ENCODE measurements at places on chromosomes 5 and 9.

- no peaks in the 10 kb centered on the region for H3K27me3 ChIP-seq
- H3K4me1 ChIP-seq, result peaks cover 4% of the 10 kb centered on the region
- no peak overlapping the region for H3K27ac ChIP-seq
- H3K36me3 ChIP-seq, result no peaks in the 10 kb centered on the region
- no peak overlapping the region for H3K4me3 ChIP-seq
These were observed 168.9 kb downstream of the ERCC6L2 start for GRCh38 chr9:96044401-96044800.

DNA sequence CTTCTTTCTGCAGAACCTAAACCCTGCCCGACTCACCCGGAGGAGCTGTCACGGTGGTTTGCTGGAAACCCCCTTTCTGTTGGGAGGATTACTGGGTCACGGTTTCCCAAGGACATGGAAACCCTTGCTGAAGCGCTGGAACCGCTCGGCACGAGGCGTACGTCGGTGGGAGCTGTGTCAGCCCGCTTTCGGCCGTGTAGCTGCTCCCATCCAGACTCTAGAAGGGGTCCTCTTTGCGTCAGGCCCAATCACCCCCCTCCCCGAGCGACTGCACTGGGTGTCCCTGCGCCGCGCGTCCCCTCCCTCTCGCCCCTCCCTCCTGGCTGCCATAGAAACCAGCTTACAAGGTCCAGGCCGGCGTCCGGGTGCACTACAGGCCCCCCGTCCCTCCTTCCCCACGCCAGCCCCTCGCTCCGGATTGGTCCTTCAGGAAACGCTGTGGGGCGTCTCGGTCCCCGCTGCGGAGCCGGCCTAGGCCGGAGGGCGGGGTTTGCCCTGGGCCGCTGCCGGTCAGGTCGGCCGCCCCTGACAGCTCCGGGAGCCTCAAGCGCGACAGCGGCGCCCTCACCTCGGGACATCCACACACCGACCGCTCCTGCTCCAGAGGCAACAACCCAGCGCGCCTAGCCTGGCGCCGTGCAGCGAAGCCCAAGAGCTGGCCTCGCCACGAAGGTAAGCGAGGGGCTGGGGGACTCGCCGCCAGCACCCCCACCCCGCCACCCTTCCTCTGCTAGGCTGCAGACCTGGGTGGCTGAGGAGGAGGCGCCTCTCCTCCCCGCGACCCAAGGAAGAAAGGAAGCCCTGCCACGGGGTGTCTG, at the start of gene NIM1K:
TSS of gene NIM1K (plus strand) at position 486 of the 818 bp plus-strand sequence. CDS start 53,551 bp downstream, outside the sequence.
- no peak within 1 kb of the TSS for H3K27ac ChIP-seq
- no peaks in the 10 kb centered on the region for H3K36me3 ChIP-seq
- H3K4me1 ChIP-seq, result no peaks in the 10 kb centered on the region
- peak within 1 kb of the TSS; percentile 68 for H3K4me3 ChIP-seq

GRCh38 chr9:86731511-86732063, 215.7 kb downstream of the GAS1 start:
- H3K36me3 ChIP-seq, result no peaks in the 10 kb centered on the region
- DNase-seq, result no peak
- H3K4me3 ChIP-seq, result no peak overlapping the region
- no peaks in the 10 kb centered on the region for H3K4me1 ChIP-seq
- H3K27ac ChIP-seq, result no peak overlapping the region

GRCh38 chr9:134272302-134273023, 53.8 kb upstream of the RXRA start:
- H3K4me3 ChIP-seq, result no peak overlapping the region
- DNase-seq, result no peak
- H3K4me1 ChIP-seq, result no peaks in the 10 kb centered on the region
- H3K36me3 ChIP-seq, result no peaks in the 10 kb centered on the region
- H3K27ac ChIP-seq, result no peak overlapping the region
- no peaks in the 10 kb centered on the region for H3K27me3 ChIP-seq

DNA sequence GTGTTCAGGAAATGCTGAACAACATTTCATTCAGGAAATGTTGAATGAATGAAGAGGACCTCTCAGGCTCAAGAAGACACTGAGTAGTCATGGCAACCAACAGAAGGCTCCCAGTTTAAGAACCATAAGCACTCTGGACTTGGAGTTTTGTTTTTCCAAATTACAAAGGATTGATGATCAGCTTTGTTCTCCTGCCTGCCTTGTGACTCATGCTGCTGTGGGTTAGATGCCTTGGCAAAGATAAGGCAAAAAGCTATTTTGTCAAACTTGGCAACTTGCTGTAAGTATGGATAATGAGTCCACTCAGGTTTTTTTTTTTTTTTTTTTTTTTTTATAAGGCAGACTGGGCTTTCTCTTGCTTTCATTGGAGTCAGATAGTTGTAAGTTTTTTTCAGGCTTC, 365.0 kb downstream of the TMEM232 start:
- no peaks in the 10 kb centered on the region for H3K4me1 ChIP-seq
- no peak overlapping the region for H3K4me3 ChIP-seq
- no peak for DNase-seq
- no peak overlapping the region for H3K27ac ChIP-seq
- no peaks in the 10 kb centered on the region for H3K36me3 ChIP-seq

- no peak for DNase-seq
- no peak overlapping the region for H3K27ac ChIP-seq
- H3K27me3 ChIP-seq, result no peaks in the 10 kb centered on the region
- H3K36me3 ChIP-seq, result no peaks in the 10 kb centered on the region
- peaks cover 4% of the 10 kb centered on the region for H3K4me1 ChIP-seq
These were observed 241.5 kb downstream of the AUH start for GRCh38 chr9:91120200-91120599.

- H3K4me1 ChIP-seq, result no peaks in the 10 kb centered on the region
- no peaks in the 10 kb centered on the region for H3K27me3 ChIP-seq
- no peak overlapping the region for H3K4me3 ChIP-seq
- H3K27ac ChIP-seq, result no peak overlapping the region
- no peak for DNase-seq
These were observed 200.3 kb downstream of the TRPM3 start for GRCh38 chr9:70921136-70921535.

DNA sequence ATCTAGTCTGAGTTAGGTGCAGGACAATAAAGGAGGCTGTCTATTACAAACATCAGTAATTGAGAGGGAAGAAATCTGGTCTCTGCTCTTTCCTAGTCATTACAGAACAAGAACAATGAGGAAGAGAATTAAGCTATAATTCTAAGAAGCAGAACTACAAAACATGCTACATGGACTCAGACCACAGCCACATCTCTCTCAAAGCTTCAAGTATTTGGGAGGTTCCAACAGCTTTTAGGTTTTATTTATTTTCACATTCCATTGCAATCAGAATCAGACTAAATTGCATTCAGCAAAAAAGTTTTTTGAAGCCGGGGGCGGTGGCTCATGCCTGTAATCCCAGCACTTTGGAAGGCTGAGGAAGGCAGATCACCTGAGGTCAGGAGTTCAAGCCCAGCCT, 1.1 kb upstream of the GRPEL2 start:
- no peak overlapping the region for H3K4me3 ChIP-seq
- peak overlapping the region; percentile 74 for H3K27ac ChIP-seq
- DNase-seq, result no peak
- H3K36me3 ChIP-seq, result no peaks in the 10 kb centered on the region
- peaks cover 45% of the 10 kb centered on the region for H3K4me1 ChIP-seq
- H3K27me3 ChIP-seq, result no peaks in the 10 kb centered on the region

- no peaks in the 10 kb centered on the region for H3K36me3 ChIP-seq
- H3K27me3 ChIP-seq, result no peaks in the 10 kb centered on the region
- H3K4me3 ChIP-seq, result no peak overlapping the region
- no peak for DNase-seq
- H3K27ac ChIP-seq, result no peak overlapping the region
These were observed 173.5 kb downstream of the GLIS3 start for GRCh38 chr9:4126184-4126865.

- no peaks in the 10 kb centered on the region for H3K4me1 ChIP-seq
- no peak overlapping the region for H3K27ac ChIP-seq
- no peaks in the 10 kb centered on the region for H3K36me3 ChIP-seq
- H3K4me3 ChIP-seq, result no peak overlapping the region
- peaks cover 25% of the 10 kb centered on the region for H3K27me3 ChIP-seq
- DNase-seq, result no peak
These were observed 155.9 kb upstream of the COL5A1 start for GRCh38 chr9:134485653-134486052.

DNA sequence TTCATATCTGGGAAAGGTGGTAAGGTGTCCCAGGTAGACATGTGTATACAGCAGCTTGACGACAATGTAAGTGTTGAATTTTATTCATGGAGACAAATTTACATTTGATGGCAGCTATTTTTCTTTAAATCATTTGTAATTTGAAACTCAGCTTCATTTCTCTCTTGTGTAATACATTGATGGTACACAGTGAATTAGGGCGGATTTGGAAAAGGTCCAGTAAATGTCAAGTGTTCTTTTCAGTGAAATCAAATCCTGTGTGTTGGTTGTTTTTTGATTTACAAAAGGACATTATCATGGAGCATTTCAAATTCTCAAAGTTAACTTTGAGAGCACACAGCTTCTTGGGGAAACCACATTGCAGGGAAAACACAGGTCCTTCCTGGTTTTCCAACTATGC, 30.0 kb upstream of the PCSK1 start:
- DNase-seq, result no peak
- no peaks in the 10 kb centered on the region for H3K27me3 ChIP-seq
- no peak overlapping the region for H3K27ac ChIP-seq
- no peaks in the 10 kb centered on the region for H3K4me1 ChIP-seq
- H3K4me3 ChIP-seq, result no peak overlapping the region

DNA sequence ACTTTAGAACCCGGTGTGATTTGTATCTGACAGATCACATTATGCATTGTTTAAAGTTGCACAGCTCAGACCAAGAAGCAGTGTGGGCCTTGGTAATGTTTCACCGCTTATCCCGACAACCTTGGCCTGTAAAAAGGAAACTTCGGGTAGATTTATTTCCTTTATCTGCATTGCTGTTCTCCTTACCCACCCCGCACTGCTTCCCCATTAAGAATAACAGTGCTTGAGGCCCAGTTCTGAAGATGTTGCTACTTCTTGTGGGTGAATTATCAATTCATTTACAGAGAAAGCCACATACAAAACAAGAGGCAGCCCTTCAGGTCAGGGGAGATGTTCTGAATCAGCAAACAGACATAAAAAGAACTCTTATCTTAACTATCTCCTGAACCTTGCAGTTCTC, 8.4 kb downstream of the SMARCA2 start:
- no peaks in the 10 kb centered on the region for H3K27me3 ChIP-seq
- H3K4me3 ChIP-seq, result no peak overlapping the region
- H3K4me1 ChIP-seq, result peaks cover 80% of the 10 kb centered on the region
- H3K36me3 ChIP-seq, result no peaks in the 10 kb centered on the region
- peak overlapping the region; percentile 43 for H3K27ac ChIP-seq

DNA sequence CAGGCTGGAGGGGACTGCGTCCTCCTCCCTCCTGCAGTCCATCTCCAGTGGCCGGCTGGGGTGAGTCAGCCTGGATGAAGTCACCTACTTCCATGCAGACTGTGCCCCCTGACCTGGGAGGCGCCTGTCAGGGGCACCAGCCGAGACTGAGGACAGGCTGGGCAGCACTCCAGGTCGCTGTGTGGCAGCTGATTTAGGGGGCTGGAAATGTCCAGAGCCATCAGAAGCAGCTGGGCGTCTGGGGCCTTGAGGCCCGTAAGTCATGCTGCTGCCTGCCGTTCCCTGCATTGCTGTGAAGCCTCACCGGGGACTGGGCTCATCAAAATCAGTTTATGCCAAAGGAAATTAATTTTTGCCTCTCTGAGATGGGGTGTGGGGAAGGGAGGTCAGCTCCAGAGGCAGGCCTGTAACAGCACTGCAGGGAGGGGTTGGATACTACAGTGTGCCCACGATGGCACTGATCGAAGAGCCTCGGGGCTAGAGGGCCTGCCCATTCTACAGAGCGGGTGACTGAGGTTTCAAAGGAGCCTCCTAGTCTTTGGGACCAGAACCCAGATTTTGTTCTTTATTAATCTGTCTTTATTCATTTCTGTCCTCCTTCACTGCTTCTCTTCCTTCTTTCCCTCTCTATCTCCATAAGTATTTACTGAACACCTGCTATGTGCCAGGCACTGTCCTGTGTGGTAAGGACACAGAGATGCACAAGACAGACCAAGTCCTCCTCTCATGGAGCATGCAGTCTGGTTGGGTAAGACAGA, 70.4 kb upstream of the PSD2 start:
- H3K27ac ChIP-seq, result no peak overlapping the region
- no peak for DNase-seq
- H3K4me3 ChIP-seq, result no peak overlapping the region
- no peaks in the 10 kb centered on the region for H3K36me3 ChIP-seq
- H3K27me3 ChIP-seq, result no peaks in the 10 kb centered on the region
- no peaks in the 10 kb centered on the region for H3K4me1 ChIP-seq

GRCh38 chr5:22432905-22433304, 420.2 kb downstream of the CDH12 start:
- H3K27ac ChIP-seq, result no peak overlapping the region
- H3K4me1 ChIP-seq, result no peaks in the 10 kb centered on the region
- no peak overlapping the region for H3K4me3 ChIP-seq
- DNase-seq, result no peak
- H3K36me3 ChIP-seq, result no peaks in the 10 kb centered on the region

- no peak overlapping the region for H3K4me3 ChIP-seq
- H3K27ac ChIP-seq, result no peak overlapping the region
- H3K36me3 ChIP-seq, result no peaks in the 10 kb centered on the region
- H3K4me1 ChIP-seq, result no peaks in the 10 kb centered on the region
These were observed 8.9 kb downstream of the SMAD5 start for GRCh38 chr5:136141561-136141960.

- H3K27ac ChIP-seq, result no peak overlapping the region
- no peak for DNase-seq
- no peaks in the 10 kb centered on the region for H3K4me1 ChIP-seq
- H3K36me3 ChIP-seq, result no peaks in the 10 kb centered on the region
- no peaks in the 10 kb centered on the region for H3K27me3 ChIP-seq
- no peak overlapping the region for H3K4me3 ChIP-seq
These were observed 621.0 kb upstream of the ADAMTS16 start for GRCh38 chr5:4518903-4519672.

DNA sequence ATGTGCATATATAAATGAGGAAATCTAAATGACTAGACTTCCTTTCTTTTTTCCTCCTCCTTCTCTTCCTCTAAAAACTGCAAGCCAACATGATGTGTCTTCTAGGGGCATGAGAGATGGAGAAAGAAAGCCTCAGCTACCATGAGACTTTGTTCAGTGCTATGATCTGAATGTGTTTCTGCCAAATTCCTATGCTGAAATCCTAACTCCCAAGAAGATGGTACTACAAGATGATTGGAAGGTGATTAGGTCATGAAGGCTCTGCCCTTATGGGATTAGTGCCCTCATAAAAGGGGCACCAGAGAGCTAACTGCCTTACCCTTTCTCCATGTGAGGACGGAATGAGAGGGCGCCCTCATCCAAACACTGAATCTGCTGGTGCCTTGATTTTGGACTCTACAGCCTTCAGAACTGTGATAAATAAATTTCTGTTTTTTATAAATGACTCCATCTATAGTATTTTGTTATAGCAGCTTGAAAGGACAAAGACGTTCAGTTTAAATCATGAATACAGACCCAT, 72.2 kb upstream of the IL6ST start:
- peaks cover 30% of the 10 kb centered on the region for H3K4me1 ChIP-seq
- DNase-seq, result no peak
- no peaks in the 10 kb centered on the region for H3K27me3 ChIP-seq
- no peak overlapping the region for H3K4me3 ChIP-seq
- no peaks in the 10 kb centered on the region for H3K36me3 ChIP-seq

- H3K27ac ChIP-seq, result no peak overlapping the region
- H3K36me3 ChIP-seq, result no peaks in the 10 kb centered on the region
- no peak for DNase-seq
- no peaks in the 10 kb centered on the region for H3K4me1 ChIP-seq
These were observed 89.8 kb downstream of the CDKN2A start for GRCh38 chr9:21904371-21904770.

GRCh38 chr5:139696894-139697658, 48.9 kb downstream of the CXXC5 start:
- H3K36me3 ChIP-seq, result no peaks in the 10 kb centered on the region
- peak; percentile 15 for DNase-seq
- peaks cover 7% of the 10 kb centered on the region for H3K4me1 ChIP-seq
- H3K27me3 ChIP-seq, result peaks cover 62% of the 10 kb centered on the region
- no peak overlapping the region for H3K27ac ChIP-seq

All from T-cell (primary cell).